Thoracic aorta (tissue), 2 donors: ENCODE measurements at places on chromosomes 5 and 9. TPM values are rescaled to one million over a fixed set of nuclear protein-coding genes. Genes with fewer than 3 reads are reported as not detected.

GRCh38 chr5:119016125-119016774, 27.9 kb upstream of the DTWD2 start:
- no peak for DNase-seq

GRCh38 chr9:76414661-76415060, 20.4 kb upstream of the RFK start:
- no peak for DNase-seq

- no peak for DNase-seq
These were observed 299.6 kb downstream of the FAM170A start for GRCh38 chr5:119928974-119929373.

DNA sequence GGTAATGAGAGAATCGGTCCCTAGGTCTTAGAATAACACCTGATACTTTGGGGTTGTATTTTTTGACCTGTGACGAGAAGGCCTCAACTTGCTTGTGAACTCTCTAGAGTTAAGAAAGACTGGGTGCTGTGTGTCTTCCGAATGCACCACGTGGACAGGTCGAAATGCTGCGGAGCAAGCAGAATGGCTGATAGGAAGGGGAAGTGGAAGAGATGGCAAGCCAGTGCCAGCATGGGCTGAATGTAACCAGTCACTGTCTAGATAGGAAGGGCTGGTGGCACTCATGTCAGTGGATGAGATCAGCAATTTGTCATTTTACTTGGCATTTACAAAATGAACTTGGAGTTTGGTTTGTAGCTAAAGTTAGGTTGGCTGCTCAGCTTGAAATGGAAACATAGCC, 5.6 kb downstream of the OTULINL start:
- no peak for DNase-seq

GRCh38 chr9:82923092-82923911, 139.6 kb downstream of the RASEF start:
- no peak for DNase-seq

- DNase-seq: no peak
These were observed 30.9 kb downstream of the EPB41L4B start for GRCh38 chr9:109289931-109290330.

- no peak for DNase-seq
These were observed 160.4 kb downstream of the SPATA31D1 start for GRCh38 chr9:82148901-82149461.

The FAT2 gene
- total RNA-seq: not detected

The CD72 gene
- 9.9 TPM for total RNA-seq

The PDZD2 gene
- total RNA-seq: 4.5 TPM

The ARHGEF37 gene
- total RNA-seq: 11.4 TPM

The CDH9 gene
- not detected for total RNA-seq
